ENCODE measurements at places on chromosomes 7 and 10. TPM values are rescaled to one million over a fixed set of nuclear protein-coding genes. Genes with fewer than 3 reads are reported as not detected.

PIP gene
- not detected for polyA plus RNA-seq

COBL gene
- polyA plus RNA-seq = 7.3 TPM

NAT16 gene
- not detected for polyA plus RNA-seq

SP8 gene
- not detected for polyA plus RNA-seq

IGFBP3 gene
- polyA plus RNA-seq = 10.5 TPM

KCNK18 gene
- polyA plus RNA-seq = not detected

TWNK gene
- 1.9 TPM for polyA plus RNA-seq

LRIT1 gene
- not detected for polyA plus RNA-seq

PCGF5 gene
- polyA plus RNA-seq = 17.4 TPM

CTNNA3 gene
- polyA plus RNA-seq = 1.4 TPM

TMEM270 gene
- polyA plus RNA-seq = not detected

DNMBP gene
- 3.4 TPM for polyA plus RNA-seq

DYNC1I1 gene
- 92.1 TPM for polyA plus RNA-seq

SFMBT2 gene
- 3.3 TPM for polyA plus RNA-seq

ACTR3C gene
- 27.7 TPM for polyA plus RNA-seq

COMTD1 gene
- polyA plus RNA-seq = 2.0 TPM

CALHM1 gene
- not detected for polyA plus RNA-seq

ADCYAP1R1 gene
- 1.1 TPM for polyA plus RNA-seq

CNTNAP2 gene
- 21.3 TPM for polyA plus RNA-seq

ADAP1 gene
- polyA plus RNA-seq = 0.52 TPM

SEMA3C gene
- 1.4 TPM for polyA plus RNA-seq

HIP1 gene
- 3.7 TPM for polyA plus RNA-seq

CUZD1 gene
- polyA plus RNA-seq = not detected

CEP55 gene
- not detected for polyA plus RNA-seq

MUC12 gene
- polyA plus RNA-seq = not detected

TMEM236 gene
- polyA plus RNA-seq = 0.13 TPM

GPR15LG gene
- polyA plus RNA-seq = not detected

MACC1 gene
- not detected for polyA plus RNA-seq

LIPK gene
- not detected for polyA plus RNA-seq

AOAH gene
- polyA plus RNA-seq = 6.5 TPM

ARHGEF35 gene
- not detected for polyA plus RNA-seq

ANKRD7 gene
- 5.8 TPM for polyA plus RNA-seq

PRKG1 gene
- 117 TPM for polyA plus RNA-seq

PTF1A gene
- not detected for polyA plus RNA-seq

HPS1 gene
- 12.7 TPM for polyA plus RNA-seq

GRID2IP gene
- 1.2 TPM for polyA plus RNA-seq

OPN4 gene
- polyA plus RNA-seq = not detected

NEBL gene
- polyA plus RNA-seq = 10.8 TPM

DGKI gene
- polyA plus RNA-seq = 24.4 TPM

PGAM2 gene
- 6.0 TPM for polyA plus RNA-seq

CALD1 gene
- polyA plus RNA-seq = 16.2 TPM

CCDC7 gene
- 13.4 TPM for polyA plus RNA-seq

ADIRF gene
- polyA plus RNA-seq = 3.3 TPM

STEAP1B gene
- polyA plus RNA-seq = 6.0 TPM

SLC13A4 gene
- 0.46 TPM for polyA plus RNA-seq

AKR1C8 gene
- polyA plus RNA-seq = not detected

KCNH2 gene
- polyA plus RNA-seq = 4.1 TPM

MCM10 gene
- polyA plus RNA-seq = 0.12 TPM

GRM8 gene
- 12.4 TPM for polyA plus RNA-seq

KIAA1549 gene
- not detected for polyA plus RNA-seq

CAV1 gene
- 2.1 TPM for polyA plus RNA-seq

SAMD9L gene
- polyA plus RNA-seq = 4.4 TPM

GATA3 gene
- polyA plus RNA-seq = not detected

COL13A1 gene
- not detected for polyA plus RNA-seq

PRSS58 gene
- polyA plus RNA-seq = not detected

AKR1C4 gene
- not detected for polyA plus RNA-seq

CALML3 gene
- polyA plus RNA-seq = 0.17 TPM

Measured in Purkinje cell (primary cell).